ENCODE measurements at places on chromosomes 16 and 17.
A peak's percentile ranks its signal among the peaks of the same experiment; 100 is the strongest.

DNA sequence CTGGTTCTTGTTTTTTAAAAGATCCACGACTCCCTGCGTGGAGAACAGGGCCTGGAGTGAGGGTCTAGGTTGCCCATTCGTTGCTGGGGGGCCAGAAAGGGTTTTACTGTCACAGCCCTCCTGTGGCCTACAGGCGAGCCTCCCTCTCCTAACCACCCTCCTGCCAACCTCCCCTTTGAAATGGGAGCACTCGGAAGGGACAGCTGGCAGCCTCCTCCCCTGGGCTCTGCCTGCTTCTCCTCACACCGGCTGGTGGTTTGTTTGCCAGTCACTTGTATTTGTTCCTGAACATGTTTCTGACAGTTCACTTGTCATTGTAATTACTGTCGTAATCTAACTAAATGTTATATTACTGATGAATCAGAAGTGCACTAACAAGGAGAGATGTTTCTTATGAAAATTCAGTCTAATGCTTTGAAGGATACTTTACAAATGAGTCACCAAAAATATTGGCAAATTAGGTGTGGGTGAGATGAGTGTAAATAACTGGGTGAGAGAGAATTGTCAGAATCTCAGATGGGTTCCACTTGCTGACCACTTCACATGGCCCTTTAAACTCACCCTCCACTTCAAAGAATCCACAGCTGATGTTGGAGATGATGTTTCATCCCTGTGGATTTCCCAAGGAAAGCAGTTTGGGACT lies 2.7 kb upstream of the SPPL2C start:
- DNase-seq: no peak

- no peak for DNase-seq
Measured at GRCh38 chr16:11064202-11064540, 119.8 kb downstream of the CLEC16A start.

GRCh38 chr16:31532896-31533295 lies 5.2 kb downstream of the AHSP start:
- DNase-seq: no peak

DNA sequence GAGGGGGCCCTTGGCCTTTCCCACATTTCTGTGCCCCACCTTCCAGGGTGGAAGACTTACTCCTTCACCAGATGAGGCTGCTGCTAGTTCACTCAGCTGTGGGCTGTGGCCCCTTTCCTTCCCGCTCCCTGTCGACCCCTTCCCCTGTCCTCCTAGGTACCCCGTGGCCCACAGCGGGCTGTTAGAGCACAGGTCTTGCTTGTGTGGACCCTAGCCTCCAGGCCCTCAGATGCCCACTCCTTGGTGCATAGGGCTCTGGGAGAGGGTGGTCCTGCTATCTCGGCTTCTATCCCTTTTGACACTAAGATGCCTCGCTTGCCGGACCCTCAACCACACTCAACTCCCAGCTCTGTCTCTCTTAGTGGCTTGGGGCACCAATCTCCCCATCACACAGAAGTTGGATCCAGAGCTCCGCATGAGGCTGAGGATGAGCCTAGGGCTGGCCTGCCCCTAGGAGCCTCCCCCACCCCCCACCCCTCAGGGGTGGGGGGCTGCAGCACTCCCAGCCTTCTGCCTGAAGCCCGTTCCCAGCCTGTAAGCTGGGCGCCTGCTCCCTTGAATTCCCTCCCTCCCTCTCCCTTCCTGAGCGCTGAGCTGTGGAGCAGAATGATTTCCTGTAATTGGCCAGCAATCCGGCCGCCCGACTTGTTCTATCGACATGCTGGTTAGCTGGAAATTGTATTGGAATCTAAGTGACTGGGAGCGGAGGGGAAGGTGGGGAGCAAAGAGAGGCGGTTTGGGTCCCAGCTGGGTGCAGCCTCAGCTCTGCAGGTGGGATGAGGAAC lies 30.9 kb downstream of the DCAKD start:
- no peak for DNase-seq

DNA sequence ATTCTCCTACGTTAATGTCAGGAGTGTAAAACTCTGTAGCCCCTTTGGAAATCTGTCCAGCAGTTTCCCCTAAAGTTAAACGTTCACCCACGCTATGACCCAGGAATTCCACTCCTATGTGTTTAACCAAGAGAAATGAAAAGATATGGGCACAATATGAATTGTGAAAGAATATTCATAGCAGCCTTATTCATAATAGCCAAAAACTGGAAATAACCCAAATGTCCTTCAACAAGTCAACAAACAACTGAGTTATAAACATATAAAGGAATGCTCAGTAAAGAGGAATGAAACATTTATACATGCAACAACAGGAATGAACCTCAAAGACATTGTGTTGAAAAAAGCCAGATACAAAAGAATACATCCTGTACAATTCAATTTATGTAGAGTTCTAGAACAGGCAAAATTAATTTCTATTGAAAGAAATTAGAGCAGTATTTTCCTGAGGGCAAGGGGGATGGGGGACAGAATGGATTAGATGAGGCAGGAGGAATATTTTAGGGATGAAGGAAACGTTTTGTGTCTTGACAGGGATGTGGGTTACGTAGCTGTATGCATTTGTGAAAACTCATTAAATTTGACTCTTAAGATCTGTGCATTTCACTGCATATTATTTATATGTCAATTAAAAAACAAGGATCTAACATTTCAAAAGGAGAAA lies 286.7 kb upstream of the CDH5 start:
- no peak for DNase-seq

GRCh38 chr17:1766382-1767135 lies 4.7 kb downstream of the SERPINF1 start:
- no peak for DNase-seq

- DNase-seq: no peak
Measured at GRCh38 chr17:2459917-2460271, 51.8 kb downstream of the METTL16 start.

- no peak for DNase-seq
Measured at GRCh38 chr16:73845238-73846006, 451.2 kb upstream of the PSMD7 start.

DNA sequence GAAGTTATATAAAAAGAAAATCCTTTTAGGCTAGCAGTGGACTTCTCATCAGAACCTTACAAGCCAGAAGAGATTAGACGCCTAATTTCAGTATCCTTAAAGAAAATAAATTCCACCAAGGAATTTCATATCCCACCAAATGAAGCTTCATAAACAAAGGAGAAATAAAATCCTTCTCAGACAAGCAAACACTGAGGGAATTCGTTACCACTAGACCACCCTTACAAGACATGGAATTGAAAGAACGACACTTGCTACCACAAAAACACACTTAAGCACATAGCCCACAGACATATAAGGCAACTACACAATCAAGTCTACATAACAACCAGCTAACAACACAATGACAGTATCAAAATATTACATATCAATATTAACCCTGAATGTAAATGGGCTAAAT lies 299.2 kb downstream of the TOX3 start:
- DNase-seq: no peak

DNA sequence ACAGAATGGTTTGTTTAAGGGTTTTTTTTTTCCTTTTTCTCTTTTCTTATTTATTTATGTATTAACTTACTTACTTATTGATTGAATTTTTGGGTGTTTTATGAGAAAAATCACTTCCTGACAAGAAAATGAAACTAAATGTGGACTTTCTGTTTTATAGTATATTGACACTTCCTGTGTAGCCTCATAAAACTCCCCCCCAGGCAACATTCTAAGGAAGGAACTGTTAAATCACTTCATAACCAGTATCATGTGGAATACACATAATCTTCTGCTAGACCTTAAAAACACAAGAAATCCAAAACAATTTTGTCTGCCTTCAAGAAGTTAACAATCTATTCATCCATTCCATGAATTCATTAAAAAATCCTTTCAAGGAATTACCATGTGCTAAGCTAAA lies 164.1 kb upstream of the TOM1L1 start:
- DNase-seq: no peak

GRCh38 chr17:53932386-53932785 lies 109.7 kb downstream of the KIF2B start:
- DNase-seq: no peak

- no peak for DNase-seq
Measured at GRCh38 chr17:4219241-4219640, 44.5 kb downstream of the ANKFY1 start.

DNA sequence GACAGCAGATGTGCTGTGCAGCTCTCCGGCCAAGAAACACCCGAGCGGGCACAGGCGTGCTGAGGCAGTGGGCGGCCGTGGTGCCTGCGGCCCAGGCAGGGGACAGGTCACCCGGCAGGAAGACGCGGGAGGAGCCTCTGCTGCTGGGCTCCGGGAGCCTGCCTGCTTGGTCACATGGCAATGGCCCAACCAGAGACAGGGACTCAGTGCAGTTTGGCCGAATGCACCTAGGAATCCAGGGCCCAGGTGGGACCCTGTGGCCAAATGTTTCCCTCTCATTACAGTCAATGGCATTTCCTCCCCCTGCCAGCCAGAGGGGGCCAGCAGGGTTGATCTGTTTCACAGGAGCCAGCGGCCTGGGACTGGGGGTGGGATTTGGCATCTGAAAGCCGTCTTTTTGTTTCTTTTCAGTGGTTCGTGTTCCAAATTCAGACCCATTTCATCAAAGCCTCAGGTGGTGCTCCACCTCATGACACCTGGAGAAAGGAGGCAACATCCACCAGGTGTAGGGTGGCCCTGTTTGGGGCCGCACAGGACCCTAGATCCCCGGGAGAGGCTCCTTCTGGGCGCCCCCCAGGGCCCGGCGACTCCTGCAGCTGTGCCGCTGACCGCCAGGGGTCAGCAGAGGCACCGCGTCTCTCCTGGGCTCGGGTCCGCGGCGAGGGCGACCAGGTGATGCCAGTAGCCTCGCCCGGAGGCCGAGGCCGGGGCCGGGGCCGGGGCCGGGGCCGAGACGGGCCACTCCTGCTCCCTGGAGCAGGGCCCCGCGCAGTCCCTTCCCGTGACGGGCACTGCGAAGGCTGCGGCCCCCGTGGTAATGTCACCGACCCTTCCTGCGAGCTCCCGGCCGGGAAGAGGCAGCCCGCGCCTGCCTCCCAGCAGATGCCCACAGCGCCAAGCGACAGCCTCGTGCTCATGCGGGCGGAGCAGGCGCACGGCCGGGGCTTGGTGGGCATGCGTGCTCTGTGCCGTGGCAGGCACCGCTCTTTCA lies 118.5 kb downstream of the C16orf78 start:
- no peak for DNase-seq

GRCh38 chr16:88685156-88686061 lies 898 bp downstream of the SNAI3 start:
- peak; percentile 53 for DNase-seq

DNA sequence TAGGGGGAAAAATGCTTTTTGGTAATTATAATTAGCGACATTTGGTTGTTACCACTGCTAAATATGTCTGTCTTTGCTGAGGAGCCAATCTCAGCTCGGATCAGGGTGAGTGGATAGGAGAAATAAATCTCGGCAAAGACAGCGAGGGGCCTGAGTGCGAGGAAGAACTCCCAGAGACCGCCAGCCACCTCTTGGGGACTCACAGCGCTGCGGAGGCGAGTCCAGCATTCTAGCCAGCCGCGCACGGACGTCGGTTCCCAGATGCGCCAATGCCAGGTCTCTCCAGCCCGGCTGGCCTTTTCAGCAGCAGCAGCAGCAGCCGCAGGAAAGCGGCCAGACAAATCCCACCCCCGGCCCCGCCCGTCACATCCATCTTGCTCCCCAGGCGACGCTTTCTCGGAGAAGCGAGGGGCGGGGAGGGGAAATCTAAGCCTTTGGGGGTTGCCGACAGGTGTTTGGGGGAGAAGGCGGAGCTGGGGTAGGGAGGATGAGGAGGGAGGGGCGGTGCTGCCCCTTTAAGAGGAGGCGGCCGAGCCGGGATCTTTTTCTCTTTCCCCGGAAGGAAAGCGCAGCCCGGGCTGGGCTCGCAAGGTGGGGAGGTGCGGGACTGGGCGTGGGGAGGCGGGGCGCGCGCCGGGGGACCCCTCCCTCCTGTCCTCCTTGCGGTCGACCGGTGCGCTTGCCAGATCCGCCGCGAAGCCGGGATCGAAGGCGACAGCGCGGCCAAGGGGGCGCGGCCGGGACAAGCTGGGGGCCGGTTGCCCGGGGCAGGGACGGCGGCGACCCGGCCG lies at the start of gene ITGA3:
ITGA3 (plus strand) TSS at position 685 of the 791 bp plus-strand sequence. CDS start 330 bp downstream, outside the sequence.
- peak; percentile 65 for DNase-seq

- no peak for DNase-seq
Measured at GRCh38 chr17:77801545-77802332, 156.8 kb upstream of the TNRC6C start.

GRCh38 chr17:45965812-45966211 lies 33.2 kb upstream of the STH start:
- no peak for DNase-seq

DNA sequence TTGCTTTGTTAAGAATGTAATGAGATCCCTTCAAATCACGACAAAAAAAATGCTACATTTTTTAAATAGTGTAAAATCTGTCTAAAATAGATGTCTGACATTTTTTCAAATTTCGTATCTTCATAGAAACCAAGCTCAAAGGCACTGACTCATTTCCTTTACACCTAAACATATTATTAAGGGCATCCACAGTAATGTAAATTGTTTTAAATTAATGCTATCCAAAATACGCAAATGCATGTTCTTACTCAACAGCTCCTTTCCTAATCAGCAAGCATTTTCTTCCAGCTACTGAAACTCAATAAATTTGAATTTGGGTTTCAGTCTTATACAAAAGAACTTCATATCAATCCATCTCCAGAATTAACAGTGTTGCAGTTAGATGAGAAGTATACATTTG lies 4.3 kb downstream of the C16orf87 start:
- DNase-seq: no peak

DNA sequence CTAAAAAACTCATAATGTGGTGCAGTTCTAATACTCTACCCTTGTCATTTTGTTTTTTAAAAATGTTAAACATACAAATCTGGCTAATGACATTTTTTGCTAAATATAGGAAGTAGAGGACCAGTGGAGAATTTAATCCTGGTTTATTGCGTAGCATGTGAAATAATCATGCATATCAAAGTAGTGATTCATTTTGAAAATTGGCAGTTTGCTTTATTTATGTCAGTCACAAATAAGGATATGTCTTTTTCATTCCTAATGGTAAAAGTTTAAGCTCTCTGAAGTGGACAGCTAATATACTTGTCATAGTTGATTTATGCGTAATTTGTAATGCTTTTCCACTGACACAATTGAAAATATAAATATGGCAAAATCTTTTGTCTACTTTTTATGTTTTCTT lies 224.2 kb downstream of the BCAS3 start:
- DNase-seq: no peak

- DNase-seq: no peak
Measured at GRCh38 chr17:49745175-49746139, 18.5 kb downstream of the FAM117A start.

GRCh38 chr16:30063893-30064728 lies 1.4 kb upstream of the ALDOA start:
- peak; percentile 76 for DNase-seq

GRCh38 chr16:67490335-67491096 lies 7.2 kb upstream of the AGRP start:
- DNase-seq: no peak

DNA sequence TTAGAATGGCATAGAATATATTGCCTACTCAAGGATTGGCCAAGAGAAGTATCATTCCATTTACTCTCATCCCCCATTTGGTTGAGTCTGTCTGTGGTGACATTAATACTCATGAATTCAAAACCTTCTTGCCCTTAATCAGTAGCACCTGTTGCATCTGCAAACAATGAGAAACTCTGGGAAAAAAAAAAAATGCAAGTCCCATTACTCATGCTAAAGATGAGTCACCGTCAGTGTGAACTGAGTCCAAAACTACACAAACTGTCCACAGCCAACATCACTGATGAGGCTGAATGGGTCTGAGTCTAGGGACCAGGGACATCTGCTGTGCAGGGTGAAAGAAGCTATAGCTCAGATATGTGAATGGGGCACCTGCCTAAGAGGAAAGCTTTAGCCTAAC lies 96.9 kb upstream of the ADAMTS18 start:
- no peak for DNase-seq

- DNase-seq: no peak
Measured at GRCh38 chr17:60630352-60630751, 30.4 kb downstream of the PPM1D start.

Measured in CD4-positive, alpha-beta T cell treated with Interleukin-6 at 100 ng/mL for 8 hours (primary cell).